ENCODE measurements at places on chromosomes 2 and 18.

DNA sequence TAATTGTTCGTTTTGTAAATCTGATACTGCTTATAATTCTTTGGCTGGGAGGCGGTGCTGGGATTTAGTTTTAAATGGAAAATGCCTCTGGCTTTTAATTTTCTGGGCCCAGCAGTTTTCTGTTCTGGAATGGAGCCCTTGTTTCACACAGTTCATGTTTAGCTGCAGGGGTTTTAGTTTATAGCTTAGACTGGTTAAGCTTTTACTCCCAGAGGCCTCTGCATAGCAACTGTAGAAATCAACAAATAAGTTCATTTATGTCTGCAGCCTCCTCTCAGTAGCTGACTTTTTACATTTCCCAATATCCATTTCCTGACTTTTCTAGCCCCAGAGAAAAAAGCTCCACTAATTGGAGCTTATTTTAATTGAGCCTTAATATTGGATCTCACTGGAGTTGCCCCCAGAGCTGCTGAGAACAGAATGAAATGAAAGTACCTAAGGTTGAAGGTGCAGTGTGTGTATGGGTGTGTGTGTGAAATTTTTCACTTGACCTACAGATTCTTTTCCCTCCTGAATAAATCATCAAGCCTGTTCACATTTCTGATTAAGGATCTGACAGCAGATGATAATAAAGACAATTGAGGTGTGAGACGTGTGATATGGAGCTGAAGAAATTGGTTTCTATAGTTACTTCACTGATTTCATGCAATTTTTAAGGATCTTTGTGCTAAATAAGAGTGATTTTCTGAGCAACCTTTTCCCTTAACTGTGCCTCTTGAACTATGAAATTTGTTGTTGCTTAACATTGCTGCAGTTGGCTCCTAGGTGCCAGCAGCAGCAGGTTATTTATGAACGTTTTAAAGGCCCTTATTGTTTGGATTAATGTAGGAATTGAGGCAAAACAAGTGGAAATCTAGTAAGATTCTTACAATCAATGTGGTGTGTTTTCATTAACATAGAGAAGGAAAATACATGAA lies 109.6 kb downstream of the TAF4B start:
- DNase-seq = no peak

GRCh38 chr2:166802475-166802874 lies 85.8 kb upstream of the XIRP2 start:
- DNase-seq = no peak

- no peak for DNase-seq
Measured at GRCh38 chr18:13403786-13404549, 185.4 kb downstream of the LDLRAD4 start.

DNA sequence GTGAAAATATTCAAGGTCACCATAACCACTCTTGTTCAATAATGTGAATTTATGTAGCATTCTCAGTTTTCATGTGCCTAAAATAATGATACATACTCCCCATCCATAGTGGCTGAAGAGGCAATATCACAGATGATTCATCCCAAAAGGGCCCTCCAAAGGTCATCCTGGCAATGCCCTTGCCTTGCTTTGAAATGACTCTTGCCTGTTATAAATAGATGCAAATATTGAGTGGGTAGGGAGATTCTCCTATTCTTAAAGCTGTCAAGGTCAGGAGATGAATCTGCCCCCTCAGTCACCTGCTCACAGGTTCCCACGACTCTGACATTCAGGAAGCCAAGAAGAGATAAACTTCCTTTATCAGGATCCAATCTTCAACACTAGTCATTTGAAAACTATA lies 490.5 kb downstream of the TNS1 start:
- DNase-seq = no peak

DNA sequence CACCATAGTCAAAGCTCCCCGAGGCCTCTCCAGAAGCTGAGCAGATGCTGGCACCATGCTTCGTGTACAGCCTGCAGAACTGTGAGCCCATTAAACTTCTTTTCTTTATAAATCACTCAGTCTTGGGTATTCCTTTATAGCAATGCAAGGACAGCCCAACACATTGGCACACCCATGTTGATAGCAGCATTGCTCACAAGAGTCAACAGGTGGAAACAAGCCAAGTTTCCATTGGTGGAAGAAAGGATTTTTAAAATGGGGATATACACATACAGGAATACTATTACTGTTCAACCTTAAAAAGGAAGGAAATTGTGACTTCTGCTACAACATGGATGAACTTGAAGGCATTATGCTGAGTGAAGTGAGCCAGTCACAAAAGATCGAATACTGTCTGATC lies 186.8 kb upstream of the RAB12 start:
- no peak for DNase-seq

GRCh38 chr2:95012881-95013550 lies 12.5 kb upstream of the MAL start:
- DNase-seq = no peak

GRCh38 chr18:77897606-77898005 lies 648.0 kb downstream of the GALR1 start:
- DNase-seq = no peak

- no peak for DNase-seq
Measured at GRCh38 chr2:219658874-219659273, 31.4 kb downstream of the SLC4A3 start.

- no peak for DNase-seq
Measured at GRCh38 chr2:134412639-134412999, 158.7 kb downstream of the MGAT5 start.

- no peak for DNase-seq
Measured at GRCh38 chr2:23711979-23712755, 214.8 kb downstream of the ATAD2B start.

GRCh38 chr2:52572469-52572894 lies 1195.1 kb upstream of the CHAC2 start:
- DNase-seq = no peak
